ENCODE measurements at places on chromosomes 1 and 21. TPM values are rescaled to one million over a fixed set of nuclear protein-coding genes. Genes with fewer than 3 reads are reported as not detected.

Gene RASSF5
- polyA plus RNA-seq = 329 TPM

Gene FCRL1
- 0.54 TPM for polyA plus RNA-seq

Gene KIF14
- not detected for polyA plus RNA-seq

Gene TTC24
- 2.3 TPM for polyA plus RNA-seq

Gene ADGRL4
- not detected for polyA plus RNA-seq

Gene FCRL5
- polyA plus RNA-seq = not detected

Gene OPRD1
- polyA plus RNA-seq = 0.02 TPM

Gene C1orf56
- polyA plus RNA-seq = 2.7 TPM

Gene AKT3
- 4.3 TPM for polyA plus RNA-seq

Gene CD1C
- polyA plus RNA-seq = not detected

Gene RCSD1
- 171 TPM for polyA plus RNA-seq

Gene LCE1D
- polyA plus RNA-seq = not detected

Gene SHE
- not detected for polyA plus RNA-seq

Gene THEM4
- 77.0 TPM for polyA plus RNA-seq

Gene EXTL1
- polyA plus RNA-seq = not detected

Gene KRTAP12-2
- polyA plus RNA-seq = not detected

Gene GPR161
- 0.10 TPM for polyA plus RNA-seq

Gene ANXA9
- not detected for polyA plus RNA-seq

Gene CD1E
- not detected for polyA plus RNA-seq

Gene MRPL9
- polyA plus RNA-seq = 132 TPM

Gene C1orf185
- not detected for polyA plus RNA-seq

Gene CATSPERE
- 0.64 TPM for polyA plus RNA-seq

Gene AMY2A
- not detected for polyA plus RNA-seq

Gene CAMK1G
- not detected for polyA plus RNA-seq

Gene LCE6A
- not detected for polyA plus RNA-seq

Gene CACNA1S
- not detected for polyA plus RNA-seq

Gene FNBP1L
- polyA plus RNA-seq = 0.17 TPM

Gene CRABP2
- polyA plus RNA-seq = not detected

Gene IER5
- 29.0 TPM for polyA plus RNA-seq

Gene TAL1
- not detected for polyA plus RNA-seq

Gene USP21
- polyA plus RNA-seq = 28.3 TPM

Gene SCAF4
- 27.5 TPM for polyA plus RNA-seq

Gene SLC16A4
- polyA plus RNA-seq = 0.49 TPM

Gene RXRG
- polyA plus RNA-seq = not detected

Gene KRTAP10-5
- polyA plus RNA-seq = not detected

Gene GSTM5
- not detected for polyA plus RNA-seq

Gene SPRR2E
- polyA plus RNA-seq = not detected

Gene CHTOP
- polyA plus RNA-seq = 70.2 TPM

Gene TMEM82
- not detected for polyA plus RNA-seq

Gene TMPRSS15
- not detected for polyA plus RNA-seq

Gene LCE1B
- polyA plus RNA-seq = not detected

Gene FLG2
- not detected for polyA plus RNA-seq

Gene PCBP3
- polyA plus RNA-seq = 0.38 TPM

Gene FLG
- polyA plus RNA-seq = not detected

Gene CASQ2
- not detected for polyA plus RNA-seq

Data from CD8-positive, alpha-beta memory T cell (primary cell).